Activated CD8-positive, alpha-beta memory T cell treated with anti-CD3 and anti-CD28 coated beads, Interleukin-2, amount 50 U/mL, for 4 hours (primary cell): ENCODE measurements at places on chromosomes 12 and 14.

DNA sequence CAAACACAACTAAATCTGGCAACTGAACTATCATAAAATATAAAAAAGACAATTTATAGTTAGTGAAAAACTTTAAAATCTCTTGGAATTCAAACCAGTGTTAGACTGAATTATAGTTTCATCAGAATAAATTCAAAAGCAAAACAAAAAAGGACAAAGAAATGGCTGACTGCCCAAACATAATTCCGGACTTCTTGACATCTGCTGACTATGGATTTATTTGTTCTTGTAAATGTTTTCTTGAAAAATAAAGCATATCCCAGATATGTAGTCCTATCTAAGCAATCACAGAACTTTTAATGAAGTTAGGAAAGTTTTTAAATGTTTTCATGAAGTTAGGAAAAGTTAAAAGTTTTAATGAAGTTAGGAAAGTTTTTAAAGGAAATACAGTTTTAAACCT is 45.8 kb upstream of the CNTN1 start:
- DNase-seq: no peak

DNA sequence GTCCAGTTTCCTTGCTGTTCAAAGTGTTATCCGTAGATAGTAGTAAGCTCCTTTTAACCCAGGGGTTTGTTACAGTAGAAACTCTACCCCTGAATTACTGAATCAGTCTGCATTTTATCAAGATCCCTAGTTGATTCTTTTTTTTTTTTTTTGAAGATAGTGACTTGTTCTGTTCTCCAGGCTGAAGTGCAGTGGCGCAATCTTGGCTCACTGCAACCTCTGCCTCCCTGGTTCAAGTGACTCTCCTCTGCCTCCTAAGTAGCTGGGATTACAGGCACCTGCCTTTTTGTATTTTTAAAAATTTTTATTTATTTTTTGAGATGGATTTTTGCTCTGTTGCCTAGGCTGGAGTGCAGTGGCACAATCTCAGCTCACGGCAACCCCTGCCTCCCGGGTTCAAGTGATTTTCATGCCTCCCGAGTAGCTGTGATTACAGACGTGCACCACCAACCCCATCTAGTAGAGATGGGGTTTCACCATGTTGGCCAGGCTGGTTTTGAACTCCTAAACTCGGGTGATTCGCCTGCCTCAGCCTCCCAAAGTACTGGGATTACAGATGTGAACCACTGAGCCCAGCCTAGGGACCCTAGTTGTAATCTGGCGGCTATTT is 10.5 kb downstream of the LARP4 start:
- no peak for DNase-seq

DNA sequence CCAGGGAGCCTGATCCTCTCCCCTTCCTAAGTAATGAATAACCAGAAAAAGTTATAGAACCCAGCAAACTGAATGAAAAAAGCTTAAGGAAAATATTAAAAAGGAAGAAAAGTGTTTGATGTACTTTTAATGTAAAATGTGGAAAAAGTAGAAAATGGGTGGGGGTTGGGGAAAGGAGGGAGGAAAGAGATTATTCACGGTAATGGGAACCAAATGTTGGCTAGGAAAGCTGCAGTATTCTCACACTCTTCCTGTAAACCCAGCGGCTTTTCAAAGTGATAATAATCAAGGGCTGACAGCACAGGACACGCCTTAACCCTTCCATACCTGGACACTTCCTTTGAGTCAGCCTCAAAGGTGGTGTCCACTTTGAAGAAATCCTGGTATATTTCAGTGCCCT is 139.2 kb downstream of the TGFB3 start:
- DNase-seq: no peak

GRCh38 chr12:88630561-88630960 is 50.3 kb upstream of the KITLG start:
- no peak for DNase-seq

DNA sequence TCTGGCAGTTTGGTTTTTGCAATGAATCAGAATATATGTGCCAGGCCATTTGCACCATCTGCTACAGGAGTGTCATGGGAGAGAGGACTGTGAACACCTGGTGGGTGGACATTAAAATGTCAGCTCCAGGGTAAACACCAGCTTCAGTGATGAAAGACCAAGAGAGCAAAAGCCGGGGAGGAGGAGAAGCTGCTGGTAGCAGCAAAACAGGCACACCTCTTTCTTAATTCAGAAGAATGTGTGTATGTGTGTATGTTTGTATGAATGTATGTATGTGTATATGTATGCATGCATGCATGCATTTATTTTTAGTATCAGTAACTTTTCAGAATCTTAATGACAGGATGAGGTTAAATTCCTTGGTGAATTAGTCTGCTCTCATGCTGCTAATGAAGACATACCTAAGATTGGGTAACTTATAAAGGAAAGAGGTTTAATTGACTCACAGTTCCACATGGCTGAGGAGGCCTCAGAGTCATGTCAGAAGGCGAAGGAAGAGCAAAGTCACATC is 357.4 kb upstream of the PRICKLE1 start:
- DNase-seq: no peak

- DNase-seq: no peak
These were observed 31.5 kb downstream of the CAMKK2 start for GRCh38 chr12:121264951-121265515.

GRCh38 chr12:70598467-70599193 is 38.6 kb downstream of the PTPRB start:
- DNase-seq: no peak

GRCh38 chr12:70002097-70002911 is 177.3 kb downstream of the MYRFL start:
- DNase-seq: no peak

- no peak for DNase-seq
These were observed 157.1 kb upstream of the PZP start for GRCh38 chr12:9365296-9365695.

DNA sequence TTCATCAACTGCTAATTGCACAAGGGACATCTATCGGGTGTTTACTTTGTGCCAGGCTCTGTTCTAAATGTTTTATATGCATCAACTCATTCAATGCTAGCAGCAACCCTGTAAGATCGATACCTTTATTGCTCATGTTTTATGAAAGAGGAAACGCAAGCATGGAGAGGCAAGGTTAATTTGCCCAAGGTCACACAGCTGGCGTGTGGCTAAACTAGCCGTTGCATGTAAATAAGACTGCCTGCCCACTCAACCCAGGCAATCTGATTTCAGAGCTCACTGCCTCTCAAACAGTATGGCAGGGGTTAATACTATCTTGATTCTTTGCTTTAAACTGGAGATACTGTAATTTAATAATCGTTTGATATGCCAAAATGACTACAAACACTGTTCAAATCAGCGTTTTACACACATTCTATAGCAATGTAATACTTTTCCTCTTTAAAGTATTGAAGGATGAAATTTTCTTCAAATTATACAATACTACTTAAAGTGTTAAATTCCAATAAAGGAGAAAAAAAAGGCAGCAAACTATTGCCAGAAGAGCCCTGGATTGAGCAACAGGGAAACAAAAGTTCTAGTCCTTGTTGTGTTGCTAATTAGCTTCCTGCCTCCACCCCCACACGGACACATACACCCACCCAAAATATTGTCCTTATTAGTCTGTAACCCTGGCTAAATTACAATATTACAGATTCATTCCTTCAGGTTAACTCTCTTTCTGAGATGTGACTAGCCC is 39.1 kb upstream of the DHRS7 start:
- DNase-seq: no peak

- no peak for DNase-seq
These were observed 9.4 kb downstream of the COX16 start for GRCh38 chr14:70350078-70350477.

DNA sequence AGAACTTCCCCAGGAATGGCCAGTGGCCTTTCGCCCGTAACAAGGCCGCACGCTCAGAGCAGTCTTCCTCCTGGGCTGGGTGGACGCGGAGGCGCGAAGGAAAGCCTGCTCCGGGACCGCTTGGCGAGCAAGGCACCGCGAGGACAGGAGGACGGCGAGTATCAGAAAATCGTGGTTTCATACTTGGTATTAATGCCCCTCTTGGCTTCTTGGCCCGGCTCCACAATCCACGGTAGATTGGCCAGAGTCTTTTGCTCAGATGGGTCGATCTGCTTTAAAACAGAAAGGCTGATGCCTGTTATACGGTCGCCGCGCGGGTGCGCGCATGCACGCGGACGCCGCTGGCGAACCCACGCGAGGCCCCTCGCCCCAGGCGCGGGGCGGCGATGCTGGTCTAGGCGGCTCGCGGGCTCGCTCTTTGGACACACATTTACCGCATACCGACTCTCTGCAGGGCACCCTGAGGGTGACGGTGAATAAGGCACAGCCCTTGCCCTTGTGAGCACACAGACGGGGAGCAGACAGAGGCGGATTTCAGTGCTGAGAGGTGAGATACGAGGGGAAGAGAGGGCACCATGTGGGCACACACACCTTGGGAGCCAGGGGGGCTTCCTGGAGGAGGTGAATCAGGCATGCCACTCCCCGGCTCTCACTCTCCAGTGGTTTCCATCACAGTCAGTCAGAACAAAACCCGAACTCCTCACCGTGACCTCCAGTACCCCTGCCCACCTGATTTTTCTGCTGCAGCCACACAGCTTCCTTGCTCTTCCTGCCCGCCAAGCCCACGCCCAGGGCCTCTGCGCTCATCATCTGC is 100.7 kb downstream of the APAF1 start:
- no peak for DNase-seq
